ENCODE measurements at places on chromosomes 4 and X. TPM values are rescaled to one million over a fixed set of nuclear protein-coding genes. Genes with fewer than 3 reads are reported as not detected.

The SOD3 gene
- not detected for total RNA-seq

The ZNF630 gene
- 1.1 TPM for total RNA-seq

The NKX3-2 gene
- 0.04 TPM for total RNA-seq

The GABRE gene
- total RNA-seq = 9.4 TPM

The SPANXN1 gene
- total RNA-seq = not detected

The SLC49A3 gene
- total RNA-seq = not detected

The ANOS1 gene
- 16.6 TPM for total RNA-seq

The SULT1E1 gene
- total RNA-seq = 1.2 TPM

The TLR8 gene
- not detected for total RNA-seq

The RGN gene
- not detected for total RNA-seq

The XAGE2 gene
- total RNA-seq = not detected

The TBC1D8B gene
- 5.8 TPM for total RNA-seq

The ATOH1 gene
- total RNA-seq = not detected

The PSAPL1 gene
- total RNA-seq = not detected

The GPC4 gene
- total RNA-seq = 2.0 TPM

The DACH2 gene
- total RNA-seq = not detected

The ARFIP1 gene
- 23.1 TPM for total RNA-seq

The SCRG1 gene
- not detected for total RNA-seq

The UGT2A3 gene
- total RNA-seq = not detected

The SULT1B1 gene
- not detected for total RNA-seq

The METTL14 gene
- 34.4 TPM for total RNA-seq

The CCNQ gene
- total RNA-seq = 46.9 TPM

The PUDP gene
- 8.7 TPM for total RNA-seq

The LRRC66 gene
- total RNA-seq = 0.08 TPM

The ACSL4 gene
- total RNA-seq = 69.4 TPM

The CCDC160 gene
- total RNA-seq = not detected

The AADAT gene
- 4.7 TPM for total RNA-seq

The ARHGAP36 gene
- total RNA-seq = not detected

The NUDT11 gene
- total RNA-seq = 12.5 TPM

The XK gene
- total RNA-seq = 0.46 TPM

The SHROOM4 gene
- total RNA-seq = 0.84 TPM

The GAGE2A gene
- not detected for total RNA-seq

The CSN2 gene
- total RNA-seq = not detected

The VCX gene
- total RNA-seq = 0.11 TPM

The PCDH18 gene
- total RNA-seq = under 0.01 TPM

The GRPR gene
- total RNA-seq = not detected

The GLRA2 gene
- not detected for total RNA-seq

The PGAM4 gene
- not detected for total RNA-seq
